NAMALWA (cell line): ENCODE measurements at places on chromosomes 3 and 15.

DNA sequence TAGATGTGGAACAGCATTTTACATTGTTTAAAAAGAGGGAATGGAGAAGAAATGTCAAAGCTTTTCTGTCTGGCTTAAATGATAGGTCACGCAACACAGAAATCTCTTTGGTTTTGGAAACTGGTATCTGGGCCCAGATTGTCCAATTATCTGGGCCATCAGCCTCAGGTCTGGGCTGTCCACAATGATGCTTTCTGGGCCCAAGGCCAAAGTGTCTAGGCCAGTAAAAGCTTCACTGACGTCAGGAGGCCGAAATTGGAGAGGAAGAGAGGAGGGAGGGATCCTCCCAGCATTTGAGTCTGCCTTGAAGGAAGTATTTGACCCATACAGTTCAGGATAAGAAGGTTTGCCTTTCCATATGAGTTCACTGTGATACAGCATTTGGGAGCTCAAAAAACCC lies 60.7 kb upstream of the ALDH1A3 start:
- no peak for DNase-seq

DNA sequence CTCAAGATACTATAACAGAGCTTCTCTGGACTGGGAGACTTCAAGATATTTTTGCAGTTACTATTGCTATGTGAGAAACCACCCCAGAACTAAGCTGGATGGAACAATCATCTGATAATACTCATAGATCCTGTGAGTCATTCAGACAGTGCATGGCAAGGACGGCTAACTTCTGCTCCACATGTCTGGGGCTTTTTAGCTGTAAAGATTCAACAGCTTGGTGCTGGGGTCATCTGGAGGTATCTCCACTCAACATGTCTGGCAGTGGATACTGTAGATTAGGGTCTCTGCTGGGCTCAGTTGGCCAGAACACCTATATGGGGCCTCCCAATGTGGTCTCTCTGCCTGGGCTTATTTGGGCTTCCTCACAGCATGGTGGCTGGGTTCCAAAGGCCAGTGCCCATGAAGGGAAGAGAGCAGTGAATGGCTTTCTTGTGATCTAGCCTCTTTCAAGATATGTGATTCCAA lies 117.3 kb upstream of the SLC7A14 start:
- no peak for DNase-seq

GRCh38 chr3:183449391-183449790 lies 21.0 kb upstream of the MCF2L2 start:
- DNase-seq, result peak; percentile 30

DNA sequence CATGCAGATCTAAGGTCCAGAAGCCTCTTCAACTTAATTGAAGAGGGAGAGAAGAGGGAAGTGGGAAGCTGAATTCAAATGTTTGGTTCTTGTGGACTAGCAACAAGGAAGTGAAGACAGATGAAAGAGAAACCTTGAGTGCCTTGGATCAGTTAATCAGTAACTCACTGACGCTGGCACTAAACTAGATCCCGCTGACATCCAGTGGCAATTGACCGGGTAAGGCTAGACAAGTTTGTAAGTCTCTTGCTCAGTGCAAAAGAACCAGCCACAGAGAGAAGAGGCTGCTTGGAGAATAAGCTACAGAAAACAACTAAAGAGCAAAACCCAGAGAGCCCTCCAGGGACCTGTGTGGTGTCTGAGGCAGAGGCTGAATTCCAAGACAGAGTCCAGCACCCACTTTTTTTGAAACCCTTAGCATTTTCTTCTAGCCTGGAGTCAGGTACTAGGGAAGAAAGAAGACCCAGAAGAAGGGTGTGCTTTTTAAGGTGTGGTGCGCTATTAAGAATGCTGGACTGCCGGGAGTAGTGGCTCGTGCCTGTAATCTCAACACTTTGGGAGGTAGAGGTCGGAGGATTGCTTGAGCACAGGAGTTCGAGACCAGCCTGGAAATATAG lies 6.9 kb downstream of the PLCH1 start:
- DNase-seq, result peak; percentile 19

DNA sequence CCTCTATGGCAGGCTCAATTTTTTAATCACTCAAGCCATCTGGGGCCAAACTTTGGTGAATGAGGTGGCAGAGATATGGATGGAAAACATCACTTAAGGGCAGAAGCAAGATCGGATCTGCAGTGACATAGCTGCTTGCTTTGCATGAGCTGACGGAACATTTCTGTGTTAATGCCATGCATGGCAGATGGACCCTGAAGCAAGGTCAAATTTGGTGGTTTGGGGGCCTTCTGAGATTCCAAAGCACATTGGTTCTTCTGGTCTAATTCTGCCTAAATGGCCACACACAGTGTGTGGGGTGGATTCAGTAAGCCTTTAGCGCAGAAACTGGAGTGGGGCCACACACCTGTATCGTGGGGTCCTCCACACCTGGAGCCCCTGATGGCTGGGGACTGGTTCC lies 38.3 kb upstream of the BCL2L10 start:
- DNase-seq, result peak; percentile 35

GRCh38 chr3:185631508-185632206 lies 45.6 kb downstream of the SENP2 start:
- DNase-seq, result peak; percentile 36

- DNase-seq, result no peak
Measured at GRCh38 chr3:36991923-36992805, 767 bp downstream of the EPM2AIP1 start.

DNA sequence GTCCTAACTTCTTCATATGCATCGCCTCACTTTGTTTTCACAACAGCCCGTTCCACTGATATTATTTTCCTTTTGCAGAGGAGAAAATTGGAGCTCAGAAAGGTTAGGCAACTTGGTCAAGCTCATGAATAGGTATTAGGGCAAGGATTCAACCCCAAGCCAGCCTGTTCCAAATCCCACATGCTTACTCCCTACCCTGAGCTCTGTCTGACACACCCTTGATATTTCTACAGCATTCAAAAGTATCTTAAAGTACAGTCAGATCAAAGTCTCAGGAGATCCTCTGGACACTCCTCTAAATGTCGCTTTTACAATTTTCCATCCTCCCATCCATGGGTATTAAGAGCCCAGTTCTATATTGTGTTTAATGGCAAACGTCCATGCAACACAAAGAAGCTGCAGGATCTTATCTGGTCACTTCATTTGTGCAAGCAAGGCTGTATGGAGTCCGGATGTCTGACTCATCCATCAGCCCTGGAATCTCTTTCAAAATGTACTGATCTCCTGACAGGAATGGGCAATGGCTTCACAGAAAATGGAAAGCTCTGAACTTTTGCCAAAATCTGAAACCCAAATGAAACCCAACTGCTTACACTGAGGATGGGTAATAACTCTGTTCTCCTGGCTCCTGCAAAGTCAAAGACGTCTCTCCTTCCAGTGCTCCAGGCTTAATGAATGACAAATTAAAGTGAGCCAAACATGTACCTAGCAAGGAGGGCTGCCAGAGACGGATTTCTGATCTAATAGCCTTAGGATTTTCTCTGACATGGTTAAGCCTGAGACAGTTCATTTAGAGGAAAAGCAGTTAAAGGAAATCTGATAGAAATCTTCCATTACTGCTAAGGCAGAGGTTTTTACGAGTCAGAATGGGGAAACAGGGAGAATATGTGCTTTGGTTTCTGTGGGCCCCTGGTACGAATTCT lies 230.9 kb upstream of the RORA start:
- DNase-seq, result no peak

- DNase-seq, result peak; percentile 88
Measured at GRCh38 chr3:9503283-9503682, 50.3 kb downstream of the LHFPL4 start.

- DNase-seq, result no peak
Measured at GRCh38 chr15:88920186-88920891, 7.2 kb upstream of the MFGE8 start.

DNA sequence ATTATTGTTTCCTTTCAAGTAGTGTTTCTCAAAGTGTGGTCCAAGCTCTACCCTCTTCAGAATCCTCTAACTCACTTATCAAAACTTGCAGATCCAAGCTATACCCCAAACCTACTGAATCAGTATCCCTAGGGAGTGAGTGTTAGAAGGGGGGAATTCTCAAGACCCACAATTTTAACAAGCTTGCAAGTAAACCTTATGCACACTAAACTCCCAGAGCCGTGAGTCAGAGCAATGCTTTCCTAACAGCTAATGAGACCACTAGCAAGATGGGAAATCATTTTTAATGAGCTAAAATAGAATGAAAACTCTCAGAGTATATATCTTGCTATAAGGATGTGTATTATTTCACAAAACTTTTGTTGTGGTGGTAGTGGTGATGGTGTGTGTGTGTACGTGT lies 41.1 kb upstream of the SRGAP3 start:
- DNase-seq, result no peak

GRCh38 chr3:120039642-120040610 lies 54.3 kb downstream of the GSK3B start:
- peak; percentile 48 for DNase-seq

- DNase-seq, result no peak
Measured at GRCh38 chr15:77544162-77544561, 88.5 kb downstream of the LINGO1 start.

DNA sequence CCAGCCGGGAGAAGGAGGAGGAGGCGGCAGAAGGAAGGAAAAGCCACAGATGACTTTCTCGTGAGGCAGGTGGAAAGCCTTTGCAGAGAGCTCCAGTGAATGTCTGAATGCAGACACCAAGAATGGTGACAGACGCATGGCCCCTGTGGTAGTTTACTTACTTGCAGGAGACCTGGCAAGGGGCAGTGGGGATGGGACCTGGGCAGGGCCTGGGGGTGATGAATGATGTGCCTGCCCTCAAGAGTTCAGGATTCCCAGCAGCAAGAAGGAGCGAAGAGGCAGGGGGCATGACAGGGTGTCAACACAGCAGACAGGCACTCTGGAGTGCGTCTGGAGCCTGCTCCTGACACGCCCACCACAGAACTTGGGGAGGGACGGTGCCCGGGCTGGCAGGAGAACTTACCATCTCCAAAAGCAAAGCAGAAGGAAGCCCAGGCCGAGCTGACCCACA lies 260.5 kb upstream of the LYSMD4 start:
- no peak for DNase-seq

DNA sequence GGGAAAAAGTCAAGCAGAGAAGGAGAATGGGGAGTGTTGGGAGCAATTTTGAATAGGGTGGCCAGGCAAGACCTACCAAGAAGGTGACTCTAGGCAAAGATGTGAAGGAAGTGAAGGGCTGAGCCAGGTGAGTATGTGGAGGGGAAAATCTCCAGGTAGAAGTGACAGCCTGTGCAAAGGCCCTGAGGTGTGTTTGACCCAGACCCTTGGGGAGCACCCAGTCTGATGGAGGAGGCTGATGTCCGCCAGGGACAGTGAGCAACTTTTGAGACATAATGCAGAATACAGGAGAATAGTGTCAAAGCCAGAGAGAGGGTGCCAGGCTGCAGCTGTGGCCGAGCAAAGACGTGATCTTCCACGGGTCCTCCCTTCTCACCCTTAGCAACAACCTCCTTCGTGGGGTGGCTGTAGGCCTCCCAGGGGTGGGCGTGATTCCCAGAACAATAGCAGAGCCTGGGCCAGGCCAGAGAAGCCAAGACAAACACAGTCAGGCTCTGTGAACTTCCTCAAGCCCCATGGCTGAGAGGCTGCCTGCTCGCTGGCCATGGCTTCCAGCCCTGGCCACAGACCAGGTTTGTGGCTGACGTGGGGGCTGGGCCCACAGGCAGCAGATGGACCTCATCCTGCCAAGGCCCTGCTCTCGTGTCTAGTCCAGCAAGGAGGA lies 58.1 kb downstream of the SLC6A6 start:
- no peak for DNase-seq

GRCh38 chr3:153952091-153952490 lies 169.1 kb upstream of the ARHGEF26 start:
- no peak for DNase-seq

GRCh38 chr15:25655207-25655948 lies 207.7 kb downstream of the ATP10A start:
- DNase-seq, result no peak

GRCh38 chr3:120683213-120683612 lies 1.2 kb upstream of the HGD start:
- no peak for DNase-seq

DNA sequence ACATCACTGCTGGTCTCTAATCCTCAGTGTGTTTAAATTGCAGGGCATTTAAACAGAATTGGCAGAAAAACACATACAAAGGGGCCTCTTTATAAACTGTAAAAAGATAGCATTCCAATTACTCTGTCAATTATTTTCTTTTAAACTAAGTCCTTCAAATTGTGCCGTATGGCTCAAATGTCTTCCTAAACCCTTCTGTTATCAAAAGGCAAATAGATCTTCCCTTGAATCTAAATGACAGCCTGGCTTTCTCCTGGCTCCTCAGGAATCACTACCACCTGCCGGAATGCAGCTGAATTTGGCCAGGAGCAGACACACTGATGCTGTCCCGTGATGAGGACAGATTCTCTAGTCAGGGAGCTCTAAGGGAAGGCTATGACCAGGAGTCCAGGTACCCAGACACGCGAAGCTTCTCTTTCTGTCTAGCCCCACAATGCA lies 85.6 kb downstream of the IGF2BP2 start:
- no peak for DNase-seq

DNA sequence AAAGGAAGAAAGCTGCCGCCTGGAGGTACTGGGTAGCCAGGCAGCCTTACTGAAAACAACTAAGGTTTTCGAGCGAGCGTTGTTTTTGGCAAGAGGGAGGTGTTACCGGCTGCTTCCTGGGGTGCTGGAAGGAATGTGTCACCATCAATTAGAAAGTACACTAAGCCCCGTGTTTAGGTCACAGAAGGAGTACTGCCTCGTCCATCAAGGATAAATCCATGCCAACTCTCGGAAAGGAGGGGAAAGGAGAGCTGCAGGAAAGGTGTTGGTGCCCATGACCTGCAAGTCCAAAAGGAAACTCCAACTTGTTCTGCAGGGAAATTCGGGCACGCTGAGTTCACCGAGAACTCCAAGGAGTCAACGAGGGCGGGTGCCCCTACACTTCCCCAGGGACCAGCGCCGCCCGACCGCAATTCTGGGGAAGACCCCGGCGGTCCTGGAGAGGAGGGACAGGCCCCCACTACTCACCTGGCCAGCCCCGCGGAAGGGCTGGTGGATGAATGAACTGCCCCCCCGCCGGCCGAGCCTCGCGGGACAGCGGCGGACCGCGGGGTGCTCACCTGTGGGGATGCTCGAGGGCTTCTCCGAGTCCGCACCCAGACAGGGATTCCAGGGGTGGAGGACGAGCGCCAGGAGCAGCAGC lies 542 bp downstream of the PLOD2 start:
- no peak for DNase-seq

DNA sequence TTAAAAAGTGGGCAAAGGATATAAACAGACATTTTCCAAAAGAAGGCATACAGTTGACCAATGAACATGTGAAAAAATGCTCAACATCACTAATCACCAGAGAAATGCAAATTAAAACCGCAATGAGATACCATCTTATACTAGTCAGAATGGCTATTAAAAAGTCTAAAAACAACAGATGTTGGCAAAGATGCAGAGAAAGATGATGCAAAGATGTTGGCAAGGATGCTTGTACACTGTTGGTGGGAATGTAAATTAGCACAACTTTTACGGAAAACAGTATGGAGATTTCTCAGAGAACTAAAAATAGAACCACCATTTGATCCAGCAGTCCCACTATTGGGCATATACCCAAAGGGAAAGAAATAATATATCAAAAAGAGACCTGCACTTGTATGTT lies 53.5 kb downstream of the TLNRD1 start:
- DNase-seq, result no peak

GRCh38 chr15:73328981-73329380 lies 39.8 kb downstream of the HCN4 start:
- no peak for DNase-seq

- no peak for DNase-seq
Measured at GRCh38 chr15:99963096-99963825, 230.0 kb upstream of the LYSMD4 start.
